ENCODE measurements at places on chromosomes 1 and 21. TPM values are rescaled to one million over a fixed set of nuclear protein-coding genes. Genes with fewer than 3 reads are reported as not detected.

SPATA21 gene
- not detected for total RNA-seq

SNRPE gene
- total RNA-seq = 111 TPM

ATP1A2 gene
- not detected for total RNA-seq

LCE1B gene
- total RNA-seq = not detected

ANGPTL3 gene
- total RNA-seq = not detected

FBXO2 gene
- not detected for total RNA-seq

SPATA6 gene
- total RNA-seq = 1.7 TPM

SLC25A33 gene
- 5.7 TPM for total RNA-seq
